Cerebellar cortex (tissue), 1 donor: ENCODE measurements at places on chromosomes 7 and 10.

DNA sequence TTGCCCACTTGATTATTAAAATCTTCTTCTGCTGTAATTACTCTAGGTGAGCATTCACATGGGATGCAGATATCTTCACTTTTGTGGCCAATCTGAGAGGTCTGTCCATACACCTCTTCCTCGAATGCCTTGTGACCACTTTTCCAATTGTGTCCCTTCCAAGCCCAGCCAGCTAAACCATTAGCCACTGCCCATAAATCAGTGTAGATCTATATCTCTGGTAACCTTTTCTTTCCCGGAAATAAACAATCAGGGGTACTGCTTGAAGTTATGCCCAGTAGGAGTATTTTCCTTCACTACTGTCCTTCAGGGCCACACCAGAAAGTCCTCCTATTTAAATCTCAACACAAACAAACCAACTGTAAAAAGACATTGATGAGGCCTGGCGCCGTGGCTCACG lies 104.6 kb upstream of the KCNMA1 start:
- DNase-seq = no peak

DNA sequence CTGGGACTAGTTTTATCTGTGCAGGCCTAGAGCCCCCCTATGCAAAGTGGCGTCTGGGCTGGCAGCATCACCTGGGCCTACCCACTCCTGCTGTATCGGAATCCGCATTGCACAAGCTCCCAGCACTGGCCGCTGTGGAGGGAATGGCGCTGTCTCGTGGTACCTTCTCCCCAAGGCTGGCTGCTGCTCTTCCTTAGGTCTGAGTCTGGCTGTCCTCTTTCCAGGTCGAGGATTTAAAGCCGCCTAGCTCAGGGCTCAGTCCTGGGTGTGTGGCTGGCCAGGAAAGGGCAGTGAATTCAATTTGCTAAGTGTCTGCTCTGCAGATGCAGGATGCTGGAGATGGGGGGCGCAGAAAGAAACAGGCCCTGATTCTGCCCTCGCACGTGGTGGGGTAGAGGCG lies 44.7 kb downstream of the MGMT start:
- no peak for DNase-seq

GRCh38 chr10:77926566-77927401 lies at the start of gene DLG5:
Gene DLG5, minus strand, starts transcription at chr10:77926755. Its CDS starts 235 bp downstream, at chr10:77926520.
- peak; percentile 45 for DNase-seq

DNA sequence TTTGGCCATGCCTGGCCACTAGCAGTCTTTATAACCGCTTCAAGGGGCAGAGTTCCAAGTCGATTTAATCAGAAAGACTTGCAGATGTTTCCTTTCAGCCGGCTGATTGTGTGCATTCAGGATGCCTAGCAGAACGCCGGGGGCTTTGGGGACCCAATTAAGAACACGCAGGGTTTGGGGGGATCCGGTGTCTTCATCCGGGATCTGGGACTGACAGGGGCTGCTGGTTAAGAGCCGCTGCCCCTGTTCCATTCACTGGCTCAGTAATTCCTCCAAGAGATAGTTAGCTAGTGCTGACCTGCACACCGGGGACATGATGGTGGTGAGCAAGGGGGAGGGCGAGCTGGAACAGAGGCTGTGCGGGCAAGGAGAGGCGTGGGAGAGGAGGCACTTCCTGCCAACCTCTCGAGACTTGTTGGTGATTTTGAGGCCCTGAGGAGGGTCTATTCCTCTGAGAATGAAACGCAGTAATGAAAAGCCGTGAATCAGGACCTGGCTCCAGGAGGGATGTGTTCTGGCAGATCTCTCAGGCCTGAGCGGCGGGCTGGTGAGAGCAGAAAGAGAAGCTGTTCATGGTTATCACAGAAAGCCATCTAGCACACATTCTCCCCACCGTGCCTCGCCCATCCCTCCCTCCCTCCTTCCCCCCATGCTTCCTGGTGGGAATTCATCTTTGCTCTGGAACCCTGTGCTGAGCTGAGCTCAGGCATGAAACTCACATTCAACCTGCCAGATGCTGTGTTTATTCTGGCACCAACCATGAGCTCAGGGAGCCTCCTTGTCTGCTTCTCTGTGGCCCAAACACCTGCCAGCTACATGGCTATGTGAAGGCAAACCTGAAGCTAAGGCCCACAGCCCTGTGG lies 152.0 kb downstream of the CCDC3 start:
- no peak for DNase-seq

DNA sequence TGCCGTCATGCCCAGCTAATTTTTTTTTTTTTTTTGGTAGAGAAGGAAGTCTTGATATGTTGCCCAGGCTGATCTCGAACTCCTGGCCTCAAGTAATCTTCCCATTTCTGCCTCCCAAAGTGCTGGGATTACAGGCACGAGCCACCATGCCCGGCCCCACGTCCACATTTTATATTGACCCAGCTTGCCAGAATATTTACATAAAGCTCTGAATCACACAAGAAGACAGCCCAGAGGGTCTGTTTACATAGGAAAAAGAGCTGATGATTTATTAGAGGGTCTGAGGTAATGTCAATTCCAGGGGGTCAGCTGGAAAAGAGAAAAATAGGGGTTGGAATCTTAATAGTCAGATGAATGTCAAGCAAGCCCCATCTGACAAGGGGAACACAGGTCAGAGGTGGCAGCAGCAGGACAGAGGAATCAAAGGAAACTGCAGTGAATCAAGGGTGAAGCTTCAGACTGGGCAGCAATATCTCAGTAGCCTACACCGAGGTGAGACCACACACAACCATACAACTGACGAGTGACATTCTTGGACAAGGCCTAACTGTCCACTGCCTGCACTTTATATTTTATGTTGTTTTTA lies 15.8 kb upstream of the SLF2 start:
- DNase-seq = peak; percentile 57

- DNase-seq = no peak
These were observed 1.0 kb upstream of the PBLD start for GRCh38 chr10:68333440-68334431.

- DNase-seq = no peak
These were observed 30.7 kb downstream of the DUSP5 start for GRCh38 chr10:110528224-110528996.

DNA sequence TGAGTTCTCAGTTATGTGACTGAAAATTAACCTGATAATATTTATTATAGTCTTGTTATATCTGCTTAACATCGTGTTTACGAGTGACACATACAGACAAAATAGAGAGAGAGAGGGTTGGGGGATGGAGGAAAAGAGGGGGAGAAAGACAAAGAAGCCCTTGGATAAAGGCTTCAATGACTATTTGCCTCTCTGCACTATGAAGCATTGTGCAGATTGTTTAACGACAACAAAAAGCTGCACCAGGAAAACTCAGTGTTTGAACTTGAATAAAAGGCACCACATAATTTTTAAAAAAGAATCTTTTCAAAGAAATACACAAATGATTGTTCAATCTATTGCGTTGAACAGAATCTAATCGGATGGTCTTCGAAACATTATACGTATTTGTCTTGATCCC lies 27.8 kb downstream of the MAGI2 start:
- no peak for DNase-seq

DNA sequence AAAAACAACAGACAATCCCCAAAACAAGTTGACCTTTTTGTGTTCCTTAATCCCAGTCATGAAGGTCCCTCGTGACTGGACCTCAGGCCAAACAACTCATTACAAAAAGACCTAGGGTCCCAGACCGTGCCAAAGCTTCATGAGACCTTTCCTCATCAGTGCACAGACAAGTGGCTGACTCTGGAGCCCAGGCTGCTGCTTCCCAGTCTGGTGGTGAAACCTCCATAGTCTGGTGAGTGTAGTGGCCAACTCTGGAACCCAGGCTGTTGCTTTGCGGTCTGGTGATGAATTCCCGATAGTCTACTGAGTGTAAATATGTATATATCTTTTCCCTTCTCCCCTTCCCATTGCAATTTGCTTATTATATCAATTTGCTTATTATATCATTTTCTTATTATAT lies 22.1 kb upstream of the SLC18A3 start:
- no peak for DNase-seq

DNA sequence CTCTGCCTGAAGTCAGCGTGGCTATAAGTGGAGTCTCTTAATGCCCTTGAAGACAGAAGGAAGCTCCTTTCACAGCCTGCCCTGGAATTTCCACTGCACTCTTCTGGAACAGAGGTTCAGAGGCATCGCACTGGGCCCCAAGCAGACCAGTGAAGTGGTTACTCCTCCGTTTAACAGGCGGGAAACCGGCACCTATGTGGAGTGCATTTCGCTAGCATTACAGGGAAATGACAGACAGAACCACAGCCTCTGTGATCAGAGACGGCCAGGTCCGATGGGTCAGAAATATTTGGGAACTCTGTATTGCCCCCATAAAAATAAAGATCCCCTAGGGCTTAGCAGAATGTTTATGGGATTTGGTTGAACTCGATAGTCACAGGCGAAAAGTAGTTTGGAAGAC lies 406.9 kb upstream of the PRKCQ start:
- DNase-seq = no peak

- DNase-seq = no peak
These were observed 111.7 kb downstream of the UNCX start for GRCh38 chr7:1344421-1344820.

DNA sequence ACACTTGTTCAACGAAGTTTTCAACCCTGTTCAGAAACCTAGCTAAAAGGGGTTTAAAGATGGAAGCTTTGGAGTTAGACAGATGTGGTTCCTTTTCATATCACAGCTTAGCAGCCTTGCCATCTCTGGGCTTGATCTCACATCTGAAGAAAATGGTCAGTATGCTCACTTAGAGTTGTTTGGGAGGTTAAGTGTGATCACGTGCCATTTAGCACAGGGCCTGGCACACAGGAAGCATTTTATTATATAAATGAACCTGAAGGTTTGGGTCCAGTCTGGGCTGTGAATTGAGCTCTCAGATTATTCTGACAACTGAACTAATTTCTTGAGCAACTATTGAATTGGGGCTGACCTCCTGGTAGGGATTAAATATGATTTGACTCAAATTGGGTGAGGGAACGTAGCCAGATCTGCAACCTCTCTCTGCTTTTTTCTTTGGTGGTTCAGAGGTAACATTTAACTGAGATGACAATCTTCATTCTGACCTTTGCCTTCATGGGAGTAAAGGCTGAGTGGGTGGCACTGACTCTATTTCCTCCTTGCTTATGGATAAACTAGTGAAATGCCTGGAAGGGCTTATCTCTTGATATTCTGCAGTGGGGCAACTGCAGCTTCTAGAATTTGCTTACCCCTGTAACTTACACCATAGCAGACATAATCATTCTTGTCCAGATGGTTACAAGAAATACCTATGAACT lies 10.2 kb upstream of the HKDC1 start:
- DNase-seq = no peak
